ENCODE measurements at places on chromosomes 3 and 15.

DNA sequence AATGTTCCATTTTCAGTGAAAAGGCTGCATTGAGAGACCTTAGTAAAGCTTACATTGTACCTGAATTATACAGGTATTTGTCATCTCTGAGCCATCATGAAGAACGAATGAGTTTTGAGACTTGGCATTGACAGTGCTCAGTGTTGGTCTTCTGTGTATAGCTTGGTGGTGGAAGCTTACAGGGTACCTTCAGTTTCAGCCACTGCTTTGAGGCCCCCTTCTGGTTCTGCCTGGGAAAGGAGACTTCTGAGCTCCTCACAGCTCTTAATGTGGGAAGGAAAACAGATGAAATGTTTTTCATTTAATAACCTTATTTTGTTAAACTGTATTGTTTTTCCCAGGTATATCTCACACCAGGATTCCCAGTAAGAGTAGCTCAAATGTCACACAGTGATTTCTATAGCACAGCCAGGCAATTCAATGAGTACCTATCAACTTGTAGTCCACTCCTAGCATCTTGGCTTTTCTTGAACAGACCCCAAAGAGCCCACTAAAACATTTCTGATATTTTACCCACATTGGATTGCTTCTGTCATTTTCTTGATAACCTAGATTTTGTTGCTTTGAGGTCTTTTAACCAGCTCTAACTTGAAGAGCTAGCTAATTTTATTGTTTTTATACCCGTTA lies 5.6 kb downstream of the SERPINI1 start:
- peak; percentile 18 for DNase-seq

DNA sequence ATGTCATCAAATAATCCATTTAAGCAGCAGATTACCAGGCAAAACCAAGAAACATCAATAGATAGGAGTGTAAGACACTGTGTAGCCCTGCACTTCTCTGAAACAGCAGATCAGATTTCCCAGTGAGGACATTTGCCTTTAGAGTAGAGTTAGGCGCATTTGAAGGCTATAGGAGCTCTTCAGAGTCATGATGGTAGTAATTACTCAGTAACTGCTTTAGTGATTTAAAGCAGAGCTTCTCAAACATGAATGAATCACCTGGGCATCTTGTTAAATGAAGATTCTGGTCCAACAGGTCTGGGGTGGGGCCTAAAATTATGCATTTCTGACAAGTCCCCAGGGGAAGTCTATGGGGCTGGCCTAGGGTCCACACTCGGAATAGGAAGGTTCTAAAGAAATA lies 36.9 kb downstream of the THRB start:
- no peak for DNase-seq

DNA sequence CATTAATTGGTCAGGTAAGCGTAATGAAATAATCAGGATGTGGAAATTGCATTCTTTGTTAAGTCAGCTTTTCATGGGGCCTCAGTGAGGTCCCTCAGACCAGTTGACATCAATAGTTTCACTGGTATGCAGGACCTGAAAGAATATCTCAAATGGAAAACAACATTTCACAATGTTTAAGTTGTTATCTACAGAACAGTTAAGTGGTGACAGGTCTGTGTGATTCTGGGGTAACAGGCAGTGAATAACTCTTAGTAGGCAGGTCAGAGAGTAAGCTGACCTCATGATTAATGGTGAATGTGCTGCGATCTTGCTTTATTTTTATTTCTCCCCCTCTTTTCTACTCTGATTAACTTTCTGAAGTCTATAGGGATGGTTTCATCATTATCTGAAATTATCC lies 28.9 kb upstream of the ACP3 start:
- no peak for DNase-seq

DNA sequence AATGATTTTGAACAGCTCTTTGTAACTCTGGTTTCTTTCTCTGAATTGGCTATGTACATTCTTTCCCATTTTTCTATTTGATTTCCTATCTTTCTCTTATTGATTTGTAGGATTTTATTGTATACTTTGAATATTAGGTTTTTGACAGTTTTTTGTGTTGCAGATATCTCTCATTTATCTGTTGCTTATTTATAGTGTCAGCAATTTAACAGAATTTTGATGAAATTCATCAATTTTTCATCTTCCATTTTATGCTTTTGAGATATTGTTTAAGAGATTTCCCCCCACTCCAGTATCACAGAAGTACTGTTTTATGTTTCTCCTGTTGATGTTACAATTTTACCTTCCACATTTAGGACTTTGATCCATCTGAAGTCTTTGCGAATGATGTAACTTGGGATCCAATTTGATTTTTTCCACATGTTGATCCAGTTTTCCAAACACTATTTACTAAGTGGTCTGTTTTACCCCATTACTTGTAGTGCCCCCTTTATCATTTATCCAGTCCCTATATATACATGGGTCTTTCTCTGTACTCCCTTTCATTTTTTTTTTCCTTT lies 46.1 kb downstream of the XYLB start:
- no peak for DNase-seq

- DNase-seq, result no peak
Observed at GRCh38 chr3:99854756-99855298, 37.2 kb downstream of the CMSS1 start.

- DNase-seq, result no peak
Observed at GRCh38 chr15:95129574-95129973, 898.2 kb downstream of the MCTP2 start.

- DNase-seq, result no peak
Observed at GRCh38 chr15:60399246-60399915, 1.6 kb upstream of the ANXA2 start.

- no peak for DNase-seq
Observed at GRCh38 chr3:40873934-40874699, 325.2 kb upstream of the CTNNB1 start.

DNA sequence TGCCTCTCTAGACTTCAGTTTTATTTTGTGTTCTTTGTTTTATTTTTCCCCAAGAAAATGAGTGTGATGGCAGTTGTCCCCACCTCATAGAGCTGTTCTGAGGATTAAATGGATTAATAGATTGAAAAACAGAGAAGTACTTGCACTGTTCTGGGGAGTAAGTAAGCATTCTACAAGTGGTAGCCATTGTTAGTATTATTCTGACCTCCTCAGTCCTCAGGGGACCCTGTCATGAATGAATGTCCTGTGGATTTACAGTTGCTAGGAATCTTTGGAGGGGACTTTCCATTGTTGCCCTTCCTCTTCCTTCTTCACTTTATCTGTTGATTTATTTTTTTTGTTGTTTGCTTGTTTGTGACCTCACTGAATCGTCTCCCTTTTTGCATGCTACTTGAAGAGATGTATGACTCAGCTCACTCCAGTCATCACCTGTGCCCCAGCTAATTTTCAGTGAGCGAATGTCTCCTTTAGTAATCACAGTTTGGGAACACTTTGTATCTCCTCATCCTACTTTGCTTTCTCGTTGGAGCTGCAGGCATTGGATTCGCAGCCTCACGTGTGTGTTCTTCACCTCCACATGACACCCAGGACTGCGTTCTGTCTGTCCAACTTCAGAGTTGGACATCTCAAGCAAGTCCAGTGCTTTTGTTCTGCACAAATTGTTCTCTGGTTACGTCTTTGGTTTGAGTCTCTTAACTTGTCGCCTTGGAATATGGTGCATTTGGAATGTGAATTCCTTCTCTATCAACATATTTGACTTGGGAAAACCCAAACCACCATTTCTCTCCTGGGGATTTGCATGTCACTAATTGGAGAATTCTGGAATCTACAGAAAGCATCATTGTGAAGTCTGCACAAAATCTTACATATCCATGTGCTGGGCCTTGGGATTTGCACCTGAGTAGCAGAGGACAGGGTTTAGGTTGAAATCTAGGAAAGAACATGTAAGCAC lies 54.5 kb downstream of the LRTM1 start:
- no peak for DNase-seq
